ENCODE measurements at places on chromosomes 5 and 9. TPM values are rescaled to one million over a fixed set of nuclear protein-coding genes. Genes with fewer than 3 reads are reported as not detected.

Gene C7
- 3.1 TPM for total RNA-seq

Gene IFNB1
- not detected for total RNA-seq

Gene UBTD2
- total RNA-seq = 24.4 TPM

Gene FBXL17
- 8.7 TPM for total RNA-seq

Gene CCNO
- 0.65 TPM for total RNA-seq

Gene SPINK1
- 0.26 TPM for total RNA-seq

Gene CSF1R
- not detected for total RNA-seq

Gene MARVELD2
- 0.88 TPM for total RNA-seq

Gene BNC2
- 27.3 TPM for total RNA-seq

Gene FTMT
- total RNA-seq = not detected

Gene DTWD2
- 4.2 TPM for total RNA-seq

Gene DOK3
- 1.5 TPM for total RNA-seq

Gene CAPSL
- not detected for total RNA-seq

Gene SOX30
- total RNA-seq = not detected

Gene EDIL3
- total RNA-seq = 60.1 TPM

Gene MLANA
- not detected for total RNA-seq

Gene PPP3R2
- total RNA-seq = not detected

Gene SOWAHA
- total RNA-seq = 0.16 TPM

Gene PLCXD3
- 0.64 TPM for total RNA-seq

Gene GLRA1
- total RNA-seq = not detected

Gene ARL14EPL
- not detected for total RNA-seq

Gene REXO4
- total RNA-seq = 14.7 TPM

Gene GRIN1
- not detected for total RNA-seq

Gene SPINK4
- not detected for total RNA-seq

Measured in epithelial cell of alveolus of lung (primary cell).